ENCODE measurements at places on chromosomes 3 and 15. TPM values are rescaled to one million over a fixed set of nuclear protein-coding genes. Genes with fewer than 3 reads are reported as not detected.
A peak's percentile ranks its signal among the peaks of the same experiment; 100 is the strongest.

GRCh38 chr3:99921986-99922385 lies 104.3 kb downstream of the CMSS1 start:
- no peak for DNase-seq

The GOLGA6L4 gene
- total RNA-seq: not detected

DNA sequence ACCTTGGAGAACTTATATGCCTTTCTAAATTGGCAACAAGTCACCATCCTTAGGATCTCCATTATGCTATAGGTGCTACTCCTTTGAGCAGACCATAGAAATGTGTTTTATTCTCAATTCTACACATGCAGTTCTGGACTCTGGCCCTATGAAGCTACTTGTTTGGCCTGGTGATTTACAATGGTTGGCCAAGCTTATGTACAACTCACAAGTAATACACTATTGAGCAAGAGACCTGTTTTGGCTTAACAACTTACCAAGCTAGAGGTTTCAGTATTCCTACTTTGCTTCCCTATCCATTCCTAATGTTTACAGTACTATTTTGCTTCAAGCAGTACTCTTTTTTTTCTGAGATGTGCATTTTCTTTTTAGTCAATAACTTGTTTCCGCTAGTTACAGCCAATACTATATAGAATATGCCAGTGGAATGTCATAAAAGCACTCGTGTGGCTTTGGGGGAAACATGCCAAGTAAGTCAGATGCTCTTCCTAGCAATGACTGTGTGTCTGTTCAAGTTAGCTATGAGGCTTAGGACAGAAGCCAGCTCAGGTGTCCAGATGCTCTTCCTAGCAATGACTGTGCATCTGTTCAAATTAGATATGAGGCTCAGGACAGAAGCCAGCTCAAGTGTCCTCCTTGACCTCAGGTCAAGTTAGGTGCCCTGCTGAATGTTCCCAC lies 174.9 kb upstream of the SEMA6D start:
- no peak for DNase-seq

DNA sequence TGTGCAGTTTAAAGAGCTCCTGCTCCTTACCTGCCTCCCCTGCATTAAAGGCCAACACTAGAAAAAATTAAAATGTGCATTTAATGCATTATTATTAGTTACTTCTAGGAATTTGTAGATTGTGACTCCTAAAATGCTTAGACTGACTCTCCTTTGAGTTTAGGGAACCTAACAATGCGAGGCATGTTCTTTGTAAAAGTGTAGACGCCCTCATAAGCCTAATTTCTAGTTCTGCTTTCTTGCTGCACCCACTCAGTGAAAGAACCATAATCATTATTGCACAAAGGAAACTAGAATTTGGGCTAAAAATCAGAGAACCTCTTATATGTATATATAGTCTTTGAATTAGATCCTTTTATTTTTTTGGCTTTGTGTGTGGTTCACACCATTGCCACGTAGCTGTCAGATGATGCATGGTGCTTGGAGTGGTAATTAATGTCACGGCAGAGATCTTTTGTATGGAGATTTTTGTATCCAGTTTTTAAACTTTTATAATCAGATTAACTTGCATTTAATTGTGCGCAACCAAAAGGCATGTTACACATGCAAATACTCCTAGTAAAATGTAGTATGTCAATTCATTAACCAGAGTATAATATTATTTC lies 710 bp downstream of the ABHD10 start:
- no peak for DNase-seq

DNA sequence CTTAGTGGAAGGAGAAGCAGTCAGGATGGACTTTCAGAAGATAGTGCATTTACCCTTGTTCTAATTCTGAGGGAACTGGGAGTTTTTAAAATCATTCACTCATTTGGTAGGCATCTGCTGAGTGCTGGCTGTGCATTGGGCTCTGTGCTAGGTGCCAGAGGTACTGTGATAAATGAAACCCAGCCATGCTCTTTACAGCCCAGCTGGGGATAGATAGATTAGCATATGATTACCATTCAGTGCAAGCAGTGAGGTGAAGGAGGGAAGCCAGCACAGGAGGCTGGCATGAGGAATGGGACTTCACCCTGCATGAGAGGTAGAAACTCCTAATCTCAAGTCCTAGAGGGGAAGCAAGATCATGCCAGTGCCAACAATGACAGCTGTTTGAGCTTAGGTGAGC lies 361.9 kb upstream of the TRIM42 start:
- DNase-seq: no peak

GRCh38 chr3:87949879-87950208 lies 109.0 kb downstream of the CGGBP1 start:
- no peak for DNase-seq

GRCh38 chr3:193620057-193620456 lies 27.0 kb downstream of the OPA1 start:
- no peak for DNase-seq

DNA sequence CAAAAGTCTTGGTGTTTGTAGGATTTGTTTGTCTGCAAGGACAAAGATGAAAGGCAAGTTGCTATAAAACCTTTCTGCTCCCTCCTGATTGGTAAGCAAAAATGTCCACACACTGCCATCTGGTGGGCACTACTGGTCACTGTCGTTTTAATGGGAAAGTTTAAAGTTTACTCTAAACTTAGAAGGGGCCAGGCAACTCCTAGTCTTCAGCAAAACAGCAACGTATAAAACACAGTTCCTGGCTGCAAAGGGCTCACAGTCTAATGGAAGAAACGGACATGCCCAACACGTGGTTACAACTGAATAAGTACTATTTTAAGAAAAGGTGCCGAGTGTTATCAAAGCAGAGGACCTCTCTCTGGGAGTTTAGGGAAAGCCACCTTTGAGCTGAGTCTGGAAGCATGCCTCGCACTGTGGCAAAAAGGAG lies 23.7 kb upstream of the TPRG1 start:
- peak; percentile 65 for DNase-seq

DNA sequence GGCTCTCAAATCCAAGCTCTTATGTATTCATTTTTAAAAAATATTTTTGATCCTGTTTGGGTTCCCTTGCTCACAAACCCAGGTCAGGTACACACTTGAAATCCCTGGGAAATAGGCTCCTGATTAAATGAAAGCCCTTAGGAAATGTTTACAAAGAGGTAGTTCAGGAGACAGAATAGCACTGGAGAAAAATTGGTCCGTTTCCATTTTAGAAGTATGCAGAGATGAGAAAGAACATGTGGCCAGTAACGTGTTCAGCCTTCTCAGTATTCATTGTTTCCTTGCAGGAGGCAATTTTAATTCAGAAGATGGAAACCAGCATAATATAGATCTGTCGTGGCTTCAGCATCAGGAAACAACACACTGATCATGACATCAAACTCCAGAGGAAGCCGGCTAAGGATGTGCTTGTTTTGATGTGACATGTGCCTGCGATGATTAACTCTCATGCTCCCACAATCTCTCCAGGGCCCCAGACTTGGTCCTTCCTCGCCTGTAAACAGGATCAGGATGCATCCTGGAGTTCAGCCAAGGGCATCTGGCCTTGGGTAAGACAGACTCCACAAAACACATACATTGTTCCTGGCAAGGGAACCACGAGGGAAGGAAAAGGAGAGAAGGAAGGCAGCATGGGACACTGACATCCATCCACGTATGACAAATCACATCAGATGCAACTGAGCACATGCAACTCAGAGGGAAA lies 350.5 kb upstream of the THBS1 start:
- DNase-seq: no peak

The TM6SF1 gene
- not detected for total RNA-seq

The CPN2 gene
- not detected for total RNA-seq

DNA sequence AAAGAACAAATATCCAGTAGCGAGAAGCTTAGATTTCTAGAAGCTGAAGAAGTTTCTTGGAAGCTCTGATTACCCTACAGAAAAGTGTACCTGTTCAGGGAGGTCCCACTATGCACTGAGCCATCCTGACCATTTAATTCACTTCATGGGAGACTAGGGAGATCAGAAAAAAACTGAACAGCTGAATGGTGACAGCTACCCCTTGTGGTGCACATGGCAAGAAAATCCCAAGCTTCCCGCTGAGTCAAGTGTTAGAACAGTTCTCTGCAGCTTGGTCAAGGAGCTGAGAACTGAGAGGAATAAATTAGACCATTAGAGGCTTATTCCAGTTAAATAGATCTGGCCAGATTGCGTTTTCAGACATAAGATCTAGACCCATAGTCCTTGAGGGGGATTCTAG lies 197.2 kb upstream of the VEPH1 start:
- DNase-seq: no peak

The OR5K4 gene
- not detected for total RNA-seq

DNA sequence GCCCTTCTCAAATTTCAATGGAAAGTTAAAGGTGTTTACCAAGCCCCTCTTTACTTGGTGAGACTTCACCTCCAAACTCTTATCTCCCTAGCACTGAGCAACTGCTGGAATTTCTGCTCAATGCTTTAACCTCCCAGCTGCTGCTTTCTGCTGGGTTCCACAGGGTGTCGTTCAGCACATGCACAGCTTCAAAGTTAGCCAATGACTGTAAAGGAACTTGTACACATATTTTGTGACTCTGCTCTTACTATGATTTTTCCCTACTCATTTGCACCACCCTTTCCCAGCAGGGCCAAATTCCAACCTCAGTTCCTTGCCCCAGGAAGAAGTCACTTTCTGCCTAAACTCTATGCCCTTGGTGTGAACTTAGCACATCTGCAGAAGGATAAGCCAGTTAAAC lies 89.7 kb downstream of the ULK4 start:
- no peak for DNase-seq

DNA sequence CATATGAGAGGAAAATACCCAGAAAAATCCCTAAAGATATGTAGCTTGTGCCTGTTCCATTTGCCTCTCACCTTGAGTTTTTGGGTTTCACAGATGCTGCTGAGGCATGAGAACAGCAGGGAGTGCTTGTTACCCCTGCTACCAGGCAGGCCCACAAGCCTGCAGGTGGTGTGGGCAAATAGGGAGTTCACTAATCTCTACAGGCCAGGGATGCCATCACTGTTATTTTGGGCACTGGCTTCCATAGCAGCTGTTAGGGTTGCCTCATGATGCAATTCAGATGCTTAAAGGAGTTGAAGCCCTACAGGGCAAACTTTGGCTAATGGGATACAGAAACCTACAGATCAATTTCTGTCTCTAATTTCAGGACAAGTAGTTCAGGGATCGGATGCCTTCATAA lies 873.5 kb downstream of the OTOL1 start:
- DNase-seq: no peak

- DNase-seq: no peak
Observed at GRCh38 chr3:7917443-7918151, 584.0 kb upstream of the LMCD1 start.

DNA sequence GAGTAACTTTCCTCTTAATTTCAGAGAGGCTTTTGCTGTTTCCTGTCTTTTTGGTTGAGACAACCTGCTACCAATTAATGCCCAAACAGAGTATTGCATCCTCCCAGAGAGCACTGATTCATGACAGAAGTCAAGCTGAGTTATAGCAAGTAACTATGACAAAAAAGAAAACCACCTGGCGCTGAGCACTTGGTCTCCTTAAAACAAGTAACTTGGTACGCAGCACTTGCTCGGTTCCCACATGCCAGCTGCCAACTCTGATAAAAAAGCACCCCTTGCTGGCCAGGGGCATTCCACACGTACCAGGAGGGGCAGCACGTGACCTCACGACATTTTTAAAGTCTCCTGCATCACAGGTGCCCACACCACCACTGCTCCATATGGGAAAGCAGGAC lies 13.5 kb upstream of the MYO5C start:
- no peak for DNase-seq

DNA sequence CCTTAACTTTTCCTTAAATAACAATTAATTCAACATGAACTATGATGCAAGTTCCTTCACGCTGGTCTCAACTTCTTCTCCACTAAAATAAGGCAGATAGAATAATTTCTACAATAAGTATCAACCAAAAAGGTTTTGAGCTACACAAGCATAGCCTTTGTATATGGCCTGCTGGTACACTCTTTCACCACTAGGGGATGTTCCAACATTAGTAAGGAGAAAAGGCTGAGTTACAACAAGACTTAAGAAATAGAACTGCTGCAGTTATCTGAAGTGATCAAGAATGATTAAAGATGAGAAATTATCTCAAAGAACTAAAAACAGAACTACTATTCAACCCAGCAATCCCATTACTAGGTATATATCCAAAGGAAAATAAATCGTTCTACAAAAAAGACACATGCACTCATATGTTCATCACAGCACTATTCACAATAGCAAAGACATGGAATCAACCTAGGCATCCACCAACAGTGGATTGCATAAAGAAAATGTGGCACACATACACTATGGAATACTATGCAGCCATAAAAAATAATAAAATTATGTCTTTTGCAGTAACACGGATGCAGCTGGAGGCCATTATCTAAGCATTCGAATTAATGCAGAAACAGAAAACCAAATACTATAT lies 14.4 kb downstream of the ATP13A3 start:
- DNase-seq: peak; percentile 53

The ADAM10 gene
- total RNA-seq: 128 TPM

DNA sequence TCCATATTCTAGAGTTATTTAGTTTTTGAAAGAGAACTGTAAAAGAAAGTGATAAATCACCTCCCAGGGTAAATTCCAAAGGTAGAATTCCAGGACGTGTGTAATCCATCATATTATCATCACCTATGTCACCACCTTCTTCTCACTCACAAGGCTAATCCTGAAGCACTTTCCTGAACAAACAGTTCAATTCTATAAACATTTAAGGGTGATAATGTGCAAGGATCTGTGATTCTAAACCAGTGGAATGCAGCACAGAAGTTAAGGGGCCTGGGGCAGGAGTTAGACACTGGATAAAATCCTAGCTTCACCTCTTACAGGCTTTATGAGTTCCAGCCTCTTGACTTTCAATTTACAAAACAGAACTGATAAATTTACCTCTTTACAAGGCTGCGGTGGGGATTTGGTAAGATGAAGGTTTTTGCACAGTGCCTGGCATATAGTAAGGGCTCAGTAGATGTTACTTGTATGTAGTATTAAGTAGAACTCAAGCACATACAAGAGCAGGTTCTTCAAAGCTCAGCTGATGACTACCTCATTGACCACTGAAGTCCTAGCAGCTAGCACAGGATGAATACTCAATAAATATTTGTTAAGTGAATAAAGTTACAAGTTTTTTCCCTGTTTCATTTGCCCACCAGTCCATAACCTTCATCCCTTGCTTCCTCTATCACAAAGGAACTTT lies 47.3 kb upstream of the CCDC80 start:
- no peak for DNase-seq

- DNase-seq: no peak
Observed at GRCh38 chr15:101063212-101063611, 144.1 kb downstream of the LRRK1 start.

DNA sequence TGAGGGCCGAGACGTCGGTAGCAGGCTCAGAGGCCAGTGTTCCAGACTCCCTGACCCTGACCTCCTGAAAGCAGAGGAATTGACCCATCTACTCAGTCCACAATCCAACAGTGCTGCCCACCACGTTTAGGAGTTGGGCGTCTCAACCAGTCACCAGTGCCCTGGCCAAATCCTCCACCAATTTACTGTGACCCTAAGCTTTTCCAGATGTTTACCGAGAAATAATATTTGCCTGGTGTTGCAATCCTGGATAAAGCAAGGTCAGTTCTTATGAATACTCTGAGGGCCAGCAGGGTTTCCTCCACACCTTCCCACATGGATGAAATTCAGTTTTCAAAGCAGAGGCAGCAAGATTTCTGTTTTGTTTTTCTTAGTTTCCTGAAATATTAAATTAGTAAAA lies 7.5 kb upstream of the APOD start:
- no peak for DNase-seq

Data from Caki2 (cell line).